SK-MEL-5 (cell line): ENCODE measurements at places on chromosomes 2 and 18.

DNA sequence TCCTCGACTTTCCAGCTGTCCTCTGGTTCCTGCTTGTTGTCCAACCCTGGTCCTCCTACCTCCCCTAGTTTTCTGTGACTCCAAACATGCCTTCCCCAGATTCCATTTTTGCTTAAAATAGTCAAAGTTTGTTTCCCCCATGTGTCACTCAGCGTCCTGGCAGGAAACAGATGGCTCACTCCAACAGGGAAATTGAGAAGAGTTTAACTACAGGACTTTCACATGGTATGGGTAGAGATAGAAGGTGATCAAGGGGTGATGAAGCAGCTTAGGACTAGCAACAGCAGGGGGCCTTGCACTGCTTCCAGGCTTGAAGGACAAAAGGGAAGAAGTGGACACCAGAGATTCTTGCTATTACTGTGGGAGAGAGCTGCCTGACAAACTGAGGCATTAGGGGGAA lies 6.1 kb upstream of the CUL3 start:
- DNase-seq: no peak

DNA sequence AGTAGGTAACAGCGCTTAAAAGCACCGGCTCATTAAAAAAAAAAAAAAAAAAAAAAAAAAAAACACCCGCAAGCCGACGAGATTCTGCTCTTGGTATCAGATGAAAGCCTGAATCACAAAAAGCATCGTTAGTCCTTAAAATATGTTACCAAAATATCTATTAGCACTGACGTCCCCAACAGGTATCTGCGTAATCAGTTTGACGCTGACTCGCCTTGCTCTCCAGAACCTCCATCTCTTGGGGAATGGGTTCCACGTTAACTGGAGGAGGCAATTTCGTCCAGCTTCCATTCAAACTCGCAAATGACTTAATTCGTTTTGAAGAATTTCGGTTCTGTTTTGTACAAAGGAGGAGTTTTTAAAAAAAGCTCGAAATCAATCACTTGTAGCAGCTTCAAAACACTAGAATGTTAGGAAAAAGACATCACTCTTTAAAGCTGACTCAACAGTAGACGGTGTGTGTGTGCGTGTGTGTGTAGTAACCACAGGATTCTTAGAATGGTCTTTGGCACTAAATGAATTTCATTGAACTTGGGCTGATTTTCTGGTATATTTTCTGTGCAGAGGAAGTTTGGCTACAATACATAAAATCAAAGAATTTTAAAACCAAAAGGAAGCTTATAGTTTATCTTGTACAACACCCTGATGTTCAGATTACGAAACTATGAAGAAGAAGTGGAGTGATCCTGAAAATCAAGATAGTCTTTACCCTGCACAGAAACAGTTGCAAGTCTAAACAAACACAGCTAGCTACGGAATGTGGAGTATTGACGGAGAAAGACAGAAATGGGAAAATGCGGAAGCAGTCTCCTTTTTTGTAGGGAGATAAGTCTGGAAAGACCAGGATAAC lies 1.1 kb upstream of the PGAP1 start:
- DNase-seq: peak; percentile 28

- DNase-seq: no peak
Measured at GRCh38 chr2:195471163-195471562, 185.9 kb upstream of the SLC39A10 start.

- no peak for DNase-seq
Measured at GRCh38 chr18:42719221-42719620, 396.3 kb downstream of the RIT2 start.

- DNase-seq: no peak
Measured at GRCh38 chr2:120439637-120440384, 93.9 kb downstream of the INHBB start.

GRCh38 chr2:168529054-168529833 lies 73.2 kb downstream of the CERS6 start:
- DNase-seq: no peak

DNA sequence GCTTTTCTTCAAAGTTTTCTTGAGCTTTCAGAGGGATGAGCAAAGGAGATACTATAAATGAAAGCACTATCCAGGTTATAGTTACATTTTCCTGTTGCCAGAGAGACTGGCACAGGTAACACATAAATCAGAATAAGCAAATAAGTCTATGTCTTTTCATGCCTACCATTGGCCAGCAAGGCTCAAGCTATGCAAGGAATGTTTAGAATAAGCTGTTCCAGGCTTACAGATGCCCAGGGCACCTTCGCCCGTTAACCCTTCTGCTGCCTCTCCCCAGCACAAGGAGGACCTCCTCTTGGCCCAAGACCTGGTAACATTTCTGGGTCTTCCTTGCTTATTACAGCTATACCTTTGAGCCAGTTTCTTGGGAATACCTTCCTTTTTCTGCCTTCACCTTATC lies 233.7 kb upstream of the MEIS1 start:
- no peak for DNase-seq

GRCh38 chr2:113126845-113127645 lies at the start of gene IL1RN:
Gene IL1RN, plus strand, starts transcription at chr2:113127598. Its CDS starts 27 bp downstream, at chr2:113127625.
- no peak for DNase-seq

- no peak for DNase-seq
Measured at GRCh38 chr2:136468799-136469369, 296.5 kb upstream of the THSD7B start.

DNA sequence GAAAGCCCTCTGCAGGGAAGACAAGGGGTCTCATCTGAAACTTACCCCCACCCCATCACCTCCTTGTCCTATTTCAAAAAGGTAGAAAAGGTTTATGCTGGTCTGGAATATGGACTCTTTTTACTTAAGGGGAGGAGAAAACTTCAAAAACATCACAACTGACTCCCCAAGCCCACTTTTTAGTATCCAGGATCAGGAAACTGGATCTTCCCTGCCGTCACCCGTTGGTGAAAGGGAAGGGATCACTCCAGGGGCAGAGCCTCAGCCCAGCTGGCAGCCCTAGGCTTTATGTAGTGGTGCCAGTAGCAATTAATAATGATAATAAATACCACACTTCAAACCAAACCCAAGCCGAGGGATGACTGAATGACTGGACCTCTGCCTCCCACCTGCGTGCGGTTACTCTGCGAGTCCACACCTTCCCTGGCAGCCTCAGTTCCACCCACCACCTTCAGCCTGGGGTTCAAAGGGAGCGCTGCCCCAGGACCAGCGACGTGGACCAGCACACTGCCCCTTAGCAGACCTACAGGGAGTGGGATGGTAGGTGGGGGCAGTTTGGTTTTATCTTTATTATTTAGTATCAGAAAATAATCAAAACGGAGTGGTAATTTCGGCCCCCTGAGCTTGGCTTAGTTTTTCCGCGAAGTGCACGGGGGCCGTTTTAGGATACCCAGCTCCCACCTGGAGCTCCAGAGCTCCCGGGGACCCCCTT lies 4.9 kb upstream of the GATA6 start:
- DNase-seq: no peak

DNA sequence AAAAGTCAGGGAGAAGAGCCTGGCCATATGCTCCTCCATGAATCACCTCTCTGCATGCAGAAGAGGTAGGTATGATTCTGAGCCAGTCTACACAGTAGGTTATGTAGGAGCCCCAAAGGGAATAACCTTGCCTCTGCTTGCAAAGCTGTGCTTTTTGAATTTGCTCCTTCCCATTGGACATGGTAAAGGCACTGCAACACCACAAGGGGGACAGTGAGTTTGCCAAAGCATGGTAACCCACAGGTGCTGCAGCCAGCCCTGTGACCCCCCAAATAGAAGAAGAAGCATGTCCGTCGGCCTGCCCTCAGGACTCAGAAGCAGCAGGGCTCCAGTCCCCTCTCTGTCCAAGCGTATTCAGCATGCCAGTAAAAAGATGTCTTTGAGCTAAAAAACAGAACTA lies 51.0 kb upstream of the BCL2L11 start:
- DNase-seq: peak; percentile 24

GRCh38 chr18:49456794-49457193 lies 3.7 kb downstream of the DYM start:
- no peak for DNase-seq

- DNase-seq: no peak
Measured at GRCh38 chr2:11196246-11196645, 41.0 kb downstream of the SLC66A3 start.

GRCh38 chr2:232574674-232575403 lies 24.4 kb downstream of the EIF4E2 start:
- DNase-seq: no peak

- no peak for DNase-seq
Measured at GRCh38 chr18:75075016-75075305, 134.0 kb downstream of the PTGR3 start.

GRCh38 chr18:7388741-7389140 lies 157.9 kb downstream of the LRRC30 start:
- DNase-seq: no peak

GRCh38 chr2:235008584-235009044 lies 56.8 kb downstream of the SH3BP4 start:
- DNase-seq: no peak

- DNase-seq: peak; percentile 91
Measured at GRCh38 chr2:9333591-9334171, 89.6 kb downstream of the ITGB1BP1 start.

DNA sequence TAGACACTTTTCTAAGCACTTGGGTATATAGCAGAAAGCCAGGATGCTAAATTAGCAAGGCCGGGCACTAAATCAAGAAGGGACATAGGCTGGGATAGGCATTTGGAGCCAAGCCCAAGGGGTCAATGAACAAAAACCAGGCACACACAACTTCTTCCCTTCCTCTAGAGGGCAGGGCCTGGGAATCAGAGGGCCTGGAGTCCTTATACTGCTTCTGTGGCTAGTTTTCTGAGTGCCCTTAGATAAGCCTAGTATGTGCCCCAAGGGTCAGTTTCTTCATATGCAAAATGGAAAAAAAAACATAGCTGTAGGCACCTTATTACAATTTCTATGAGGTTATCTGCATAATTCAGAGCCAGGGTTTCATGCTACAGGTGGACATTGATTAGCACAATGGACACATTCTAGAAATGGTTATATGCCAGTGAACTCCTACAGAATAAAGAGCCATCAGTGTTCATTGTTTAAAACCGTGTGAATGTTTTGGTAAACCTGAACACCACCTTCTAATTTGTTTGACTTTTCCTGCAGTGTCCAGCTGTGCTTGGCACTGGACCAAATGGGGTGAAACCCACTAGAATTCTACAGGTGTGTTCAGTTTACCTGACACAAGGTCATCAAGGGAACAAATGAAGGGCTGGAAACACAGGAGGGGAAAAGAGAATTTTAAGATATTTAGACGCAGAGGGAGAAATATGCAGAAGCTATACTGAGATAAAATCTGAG lies 49.6 kb downstream of the PAX8 start:
- DNase-seq: no peak

GRCh38 chr2:151616760-151617339 lies 117.4 kb downstream of the NEB start:
- no peak for DNase-seq

DNA sequence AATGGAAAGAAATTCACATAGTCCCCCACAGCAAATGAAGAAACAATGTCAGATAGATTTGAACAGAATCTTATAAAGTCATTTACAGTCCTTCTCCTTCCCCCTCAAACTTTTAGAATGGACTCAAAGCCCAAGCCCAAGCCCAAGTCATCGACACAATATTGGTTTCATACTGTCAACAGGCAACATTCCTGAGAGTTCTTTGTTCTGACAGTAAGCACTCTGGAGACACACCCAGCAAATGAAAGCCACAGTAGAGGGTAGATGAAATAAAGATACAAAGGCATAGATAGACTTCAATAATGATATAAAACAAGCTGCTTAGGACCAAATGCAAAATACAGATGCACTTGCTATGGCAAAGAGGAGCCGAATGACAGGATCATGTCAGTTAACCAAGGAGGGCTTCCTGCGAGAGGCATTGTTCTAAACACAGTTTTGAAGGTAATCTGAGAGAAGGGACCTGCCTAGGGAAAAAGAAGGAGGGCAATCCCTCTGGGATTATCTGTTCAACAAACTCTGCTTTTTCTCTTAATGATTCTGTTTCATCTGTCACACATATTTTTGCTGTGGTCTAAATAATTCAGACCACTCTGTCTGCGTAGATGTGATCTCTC lies 97.1 kb upstream of the MAP4K3 start:
- DNase-seq: no peak

DNA sequence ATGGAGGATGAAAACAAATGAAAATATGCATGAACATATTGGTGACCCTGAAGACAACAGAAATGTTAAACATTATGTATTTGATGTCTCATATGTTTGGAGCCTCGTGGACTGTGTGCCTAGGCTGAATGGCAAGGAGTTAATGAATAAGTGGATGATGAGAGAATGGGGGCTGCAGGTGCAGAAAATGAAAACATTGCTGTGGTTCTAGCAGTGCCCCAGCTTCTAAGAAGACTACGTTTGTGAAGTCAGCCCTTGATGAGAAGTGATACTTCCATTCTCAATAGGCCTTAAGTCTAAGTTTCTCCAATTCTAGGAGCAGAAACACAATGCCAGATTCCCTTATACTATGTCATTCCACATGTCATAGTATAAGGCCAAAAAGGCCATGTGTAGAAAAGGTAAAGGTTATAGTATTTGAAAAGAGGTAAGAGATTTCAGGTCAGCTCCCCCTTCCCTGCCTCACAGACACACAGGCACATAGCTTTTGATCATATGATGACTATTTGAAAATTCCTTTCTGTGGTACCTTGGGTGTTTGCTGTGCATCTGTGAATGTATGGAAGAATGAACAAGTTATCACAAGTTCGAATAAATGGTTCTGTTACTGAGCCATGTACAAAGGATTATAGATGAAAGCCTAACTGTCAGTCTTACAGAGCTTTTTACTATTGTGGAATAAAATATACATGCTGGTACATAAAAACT lies 280.8 kb downstream of the SETBP1 start:
- DNase-seq: no peak

- DNase-seq: no peak
Measured at GRCh38 chr2:67516899-67517530, 119.9 kb downstream of the ETAA1 start.

- peak; percentile 7 for DNase-seq
Measured at GRCh38 chr2:124476291-124476690, 451.2 kb downstream of the CNTNAP5 start.

- no peak for DNase-seq
Measured at GRCh38 chr2:136997557-136997956, 232.2 kb downstream of the THSD7B start.

GRCh38 chr2:8365331-8365910 lies 316.4 kb upstream of the ID2 start:
- DNase-seq: no peak

DNA sequence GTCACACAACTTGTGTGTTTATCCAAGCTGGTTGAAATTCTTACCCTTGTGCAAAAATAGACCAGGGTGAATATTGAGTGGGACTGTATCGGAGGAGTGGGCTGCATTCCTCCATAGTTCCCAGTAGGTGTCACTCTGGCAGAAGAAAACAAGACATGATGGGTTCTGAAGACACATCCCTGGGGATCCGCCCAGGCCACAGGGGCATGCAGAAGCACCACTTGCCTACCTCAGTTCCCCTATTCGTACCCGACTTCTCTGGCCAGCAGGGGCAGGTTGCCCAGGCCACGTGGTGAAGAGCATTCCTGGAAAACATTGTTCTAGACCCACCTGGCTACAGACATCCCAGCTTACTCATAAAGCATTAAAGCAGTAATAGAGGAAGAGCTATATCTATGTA lies 168.2 kb downstream of the FAM210A start:
- peak; percentile 76 for DNase-seq

- no peak for DNase-seq
Measured at GRCh38 chr2:160006475-160006874, 55.9 kb downstream of the PLA2R1 start.

GRCh38 chr2:102052365-102052764 lies 60.6 kb downstream of the IL1R2 start:
- DNase-seq: no peak
